Esophagus mucosa (tissue), 1 donor: ENCODE measurements at places on chromosomes 13 and 19. TPM values are rescaled to one million over a fixed set of nuclear protein-coding genes. Genes with fewer than 3 reads are reported as not detected.

Gene CEACAM16
- total RNA-seq, result not detected

DNA sequence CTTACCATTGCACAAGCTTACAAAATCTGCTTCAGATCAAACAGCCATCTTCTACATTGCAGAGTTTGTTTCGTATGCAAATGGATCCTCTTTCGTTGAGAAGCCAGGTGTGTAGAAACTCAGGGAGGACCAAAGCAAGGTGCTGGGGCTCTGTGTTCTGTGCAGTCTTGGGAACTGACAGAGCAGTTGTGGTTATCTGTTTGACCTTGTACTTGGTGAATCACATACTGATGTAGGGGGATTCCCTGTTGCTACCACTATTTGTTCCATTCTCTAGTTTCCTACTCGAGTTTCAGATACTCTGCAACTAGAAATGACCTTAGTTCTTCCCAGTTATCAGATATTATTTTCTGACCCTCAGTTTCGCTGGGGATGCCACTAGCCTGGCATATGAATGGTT, 95.2 kb upstream of the CLDN10 start:
- no peak for ATAC-seq

Gene IGFLR1
- 2.4 TPM for total RNA-seq

DNA sequence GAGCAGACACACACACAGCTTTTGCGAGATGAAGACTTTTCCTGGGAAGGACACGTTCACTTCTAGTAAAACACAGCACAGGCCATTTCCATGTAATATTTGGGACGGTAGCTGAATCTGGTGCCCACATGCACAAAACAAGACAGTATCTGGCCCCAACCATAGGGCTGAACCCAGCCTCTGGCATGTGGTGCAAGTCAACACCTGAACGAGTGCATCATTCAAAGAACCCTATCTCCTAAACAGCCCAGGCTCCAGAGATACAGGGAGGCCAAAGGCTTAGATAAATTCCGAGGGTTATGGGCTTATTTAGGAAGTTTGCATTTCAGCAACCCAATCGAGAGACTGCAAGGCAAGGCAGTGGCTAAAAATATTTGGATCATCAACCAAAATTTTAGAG, 2.7 kb upstream of the TFDP1 start:
- no peak for ATAC-seq

Gene IL4I1
- total RNA-seq, result not detected

Gene COL5A3
- 5.6 TPM for total RNA-seq

DNA sequence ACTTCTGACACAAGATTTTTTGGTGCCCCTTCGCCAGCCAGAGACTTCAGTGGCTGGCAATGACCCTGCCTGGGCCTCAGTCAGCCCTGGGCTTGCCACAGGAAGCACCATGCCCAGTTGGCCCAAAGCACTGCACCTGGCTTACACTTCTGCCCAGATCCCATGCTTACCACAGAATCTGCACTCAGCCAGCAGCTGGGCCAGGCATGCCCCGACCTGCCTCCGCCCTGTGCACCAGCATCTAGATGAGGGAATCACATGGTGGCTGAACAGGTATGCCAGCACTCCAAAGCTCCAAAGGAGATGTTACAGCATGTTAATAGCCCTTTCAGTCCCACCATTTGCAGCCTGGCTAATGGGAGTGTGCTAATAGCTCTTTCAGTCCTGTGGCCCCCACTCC, 690.9 kb downstream of the SLITRK6 start:
- ATAC-seq, result peak; percentile 100

DNA sequence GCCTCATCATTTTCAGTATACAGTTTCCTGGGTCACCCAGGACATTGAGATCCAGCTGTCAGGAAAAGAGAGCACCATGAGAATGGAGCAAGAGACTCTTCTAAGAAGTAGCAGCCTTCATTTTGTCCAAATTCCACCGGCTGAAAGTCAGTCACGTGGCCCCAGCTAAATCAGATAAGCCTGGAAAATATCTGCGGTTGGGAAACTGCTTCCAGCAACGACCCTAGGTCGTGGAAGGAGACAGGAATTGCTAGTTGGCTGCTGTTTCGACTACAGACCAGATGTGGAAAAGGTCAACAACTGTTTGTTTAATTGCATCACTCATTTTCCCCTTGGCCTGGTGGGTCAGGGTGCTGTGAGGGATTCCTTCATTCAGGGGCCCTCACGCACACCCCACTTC, 107.0 kb downstream of the ZNF536 start:
- no peak for ATAC-seq

DNA sequence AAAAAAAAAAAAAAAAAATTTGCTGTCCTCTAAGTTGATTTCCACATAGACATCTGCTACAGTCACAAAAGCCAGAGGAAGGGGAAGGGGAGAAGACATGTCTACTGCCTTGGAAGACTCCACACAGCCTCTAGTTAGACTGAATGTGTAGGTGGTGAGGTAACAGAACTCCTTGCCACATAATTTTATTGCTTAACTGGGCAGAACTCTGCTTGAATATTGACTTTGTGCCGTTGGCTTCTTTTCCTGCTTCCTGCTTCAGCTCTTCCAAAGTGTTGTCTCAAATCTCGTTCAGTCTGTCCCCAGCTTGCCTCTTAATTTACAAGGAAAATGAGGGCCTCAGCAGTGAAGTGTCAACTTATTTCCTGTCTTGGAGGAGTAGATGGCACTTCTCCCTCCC, 37.1 kb downstream of the ESD start:
- peak; percentile 59 for ATAC-seq

DNA sequence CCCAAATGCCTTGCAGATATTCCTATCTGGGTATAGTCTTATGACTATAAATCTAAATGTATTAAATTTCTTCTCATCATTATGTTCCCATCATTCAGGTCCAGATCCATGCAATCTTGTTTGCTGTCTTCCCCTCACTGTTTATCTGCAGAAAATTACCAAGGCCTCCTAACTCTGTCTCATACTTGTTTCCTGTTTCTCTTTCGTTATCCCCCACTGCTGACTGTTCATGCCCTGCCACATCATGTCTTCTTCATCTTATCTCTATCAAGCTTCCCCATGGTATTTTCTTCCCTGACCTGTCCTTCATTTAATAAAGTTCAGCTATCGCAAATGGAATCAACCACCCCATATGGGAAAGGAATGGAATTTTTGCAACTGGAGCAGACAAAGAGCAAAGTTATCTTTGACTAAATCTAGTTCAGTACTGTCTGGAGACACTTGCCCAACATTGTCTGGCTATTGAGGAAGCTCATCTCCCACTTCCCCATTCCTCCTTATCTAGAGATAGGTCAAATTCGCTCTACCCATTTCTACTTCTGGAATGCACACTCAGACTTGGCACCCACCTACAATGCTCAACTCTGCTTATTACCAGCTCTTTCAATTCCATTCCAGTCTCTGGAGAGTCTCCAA, 1358.1 kb downstream of the EFNB2 start:
- ATAC-seq, result no peak

- no peak for ATAC-seq
Observed at GRCh38 chr13:52787235-52787634, 47.6 kb upstream of the CNMD start.

Gene LRRC63
- total RNA-seq, result not detected

Gene MBD3L3
- total RNA-seq, result not detected

GRCh38 chr19:10412257-10412977, 7.9 kb upstream of the PDE4A start:
- no peak for ATAC-seq

Gene ZNF441
- total RNA-seq, result 2.2 TPM

Gene ZNF616
- 5.7 TPM for total RNA-seq

DNA sequence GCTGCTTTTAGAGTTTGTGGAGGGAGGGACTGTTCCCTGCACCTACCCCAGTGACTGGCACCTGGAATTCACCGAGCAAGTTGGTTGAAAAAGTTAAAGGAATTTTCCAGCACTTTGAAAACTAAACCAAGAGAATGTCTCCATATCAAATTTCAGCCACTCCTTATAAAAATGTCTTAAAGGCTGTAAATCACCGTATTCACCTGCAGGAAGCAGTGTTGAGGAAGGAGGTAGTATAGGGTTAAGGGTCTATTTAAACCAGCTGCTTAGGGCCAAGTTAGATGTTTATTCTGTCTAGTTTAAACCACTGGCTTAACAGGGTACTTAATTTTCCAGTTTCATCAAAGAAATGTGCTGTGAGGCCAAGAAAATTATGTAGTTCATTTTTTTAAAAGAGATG, 3.8 kb upstream of the RAB20 start:
- no peak for ATAC-seq

GRCh38 chr19:35090506-35091214, 25.0 kb upstream of the FXYD3 start:
- peak; percentile 73 for ATAC-seq

GRCh38 chr13:20968745-20969144, 66.2 kb upstream of the XPO4 start:
- no peak for ATAC-seq

Gene LGALS14
- total RNA-seq, result not detected

Gene HNRNPM
- 107 TPM for total RNA-seq
